ENCODE measurements at places on chromosomes 3 and 15. TPM values are rescaled to one million over a fixed set of nuclear protein-coding genes. Genes with fewer than 3 reads are reported as not detected.

GRCh38 chr3:69494185-69494584 lies 108.3 kb upstream of the FRMD4B start:
- no peak for DNase-seq

DNA sequence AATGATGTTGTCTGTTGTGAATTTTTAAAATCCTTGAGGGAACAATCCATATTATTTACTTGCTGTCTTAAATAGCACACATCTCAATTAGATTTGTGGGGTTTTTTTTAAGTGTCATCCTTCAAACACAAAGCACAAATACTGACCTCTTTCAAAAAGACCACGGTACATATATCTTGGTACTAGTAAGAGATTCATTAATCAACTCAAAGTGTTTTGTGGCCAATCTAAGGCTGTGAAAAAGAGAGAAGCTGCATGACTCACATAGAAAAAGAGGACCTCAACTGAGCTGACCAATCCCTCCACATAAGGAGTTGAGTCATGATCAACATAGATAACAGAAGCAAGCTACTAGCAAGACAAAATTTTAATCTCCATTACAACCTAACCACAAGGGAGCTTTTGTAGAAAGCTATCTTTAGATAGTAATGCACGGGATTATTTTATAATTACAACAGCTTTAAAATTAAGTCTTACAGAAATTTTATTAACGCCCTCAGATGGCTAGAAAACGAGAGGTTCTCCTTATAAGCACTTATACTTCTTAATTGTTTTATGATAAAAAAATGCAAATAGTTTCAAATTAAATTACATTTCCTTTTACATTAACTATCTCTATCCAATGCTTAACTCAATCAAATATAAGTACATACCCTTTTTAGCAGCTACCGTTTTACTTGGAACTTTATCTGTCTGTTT lies 60.5 kb downstream of the TOP2B start:
- peak; percentile 60 for DNase-seq

- no peak for DNase-seq
These were observed 29.1 kb downstream of the HDAC11 start for GRCh38 chr3:13509059-13509815.

DNA sequence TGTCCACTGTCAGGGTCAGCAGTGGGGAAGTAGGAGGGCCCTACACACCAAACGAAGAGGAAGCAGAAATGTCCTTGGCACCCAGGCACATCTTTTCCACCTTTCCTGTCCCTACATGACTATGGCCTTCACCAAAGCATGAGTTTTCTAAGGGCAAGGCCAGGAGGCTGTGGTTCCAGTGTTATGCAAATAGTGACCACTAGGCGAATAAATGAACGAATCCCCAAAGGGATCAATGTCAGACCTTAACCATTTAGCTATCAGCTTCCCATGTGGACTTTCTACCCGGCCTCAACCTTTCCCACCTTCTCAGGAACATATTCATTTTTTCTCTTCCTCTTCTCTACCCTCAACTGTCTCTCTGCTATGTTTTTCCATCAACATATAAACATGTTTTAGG lies 63.1 kb downstream of the NTRK3 start:
- peak; percentile 51 for DNase-seq

GRCh38 chr15:66852064-66852905 lies 150.2 kb downstream of the SMAD6 start:
- no peak for DNase-seq

LYZL4 gene
- not detected for total RNA-seq
